ENCODE measurements at places on chromosomes 7 and 10.

- no peak for DNase-seq
Observed at GRCh38 chr7:102836191-102836919, 76.4 kb upstream of the LRRC17 start.

DNA sequence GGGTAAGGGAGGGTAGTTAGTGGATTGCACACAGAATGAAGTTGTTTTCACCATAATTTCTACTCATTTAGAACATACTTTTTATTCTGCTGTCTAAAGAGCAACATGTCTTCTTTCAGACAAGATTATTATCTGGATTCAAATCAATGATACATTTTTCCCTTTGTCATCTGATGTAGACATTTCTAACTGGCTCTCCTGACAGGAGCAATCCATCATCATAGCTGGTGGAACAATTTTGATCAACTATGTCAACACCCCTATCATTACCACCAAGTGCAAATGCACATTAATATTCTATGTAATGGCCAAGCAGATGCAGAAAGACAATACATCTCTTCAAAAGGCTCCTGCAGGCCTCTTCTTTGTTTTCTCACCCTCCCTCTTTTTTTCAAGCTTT, 672.9 kb upstream of the LRRTM3 start:
- no peak for DNase-seq

DNA sequence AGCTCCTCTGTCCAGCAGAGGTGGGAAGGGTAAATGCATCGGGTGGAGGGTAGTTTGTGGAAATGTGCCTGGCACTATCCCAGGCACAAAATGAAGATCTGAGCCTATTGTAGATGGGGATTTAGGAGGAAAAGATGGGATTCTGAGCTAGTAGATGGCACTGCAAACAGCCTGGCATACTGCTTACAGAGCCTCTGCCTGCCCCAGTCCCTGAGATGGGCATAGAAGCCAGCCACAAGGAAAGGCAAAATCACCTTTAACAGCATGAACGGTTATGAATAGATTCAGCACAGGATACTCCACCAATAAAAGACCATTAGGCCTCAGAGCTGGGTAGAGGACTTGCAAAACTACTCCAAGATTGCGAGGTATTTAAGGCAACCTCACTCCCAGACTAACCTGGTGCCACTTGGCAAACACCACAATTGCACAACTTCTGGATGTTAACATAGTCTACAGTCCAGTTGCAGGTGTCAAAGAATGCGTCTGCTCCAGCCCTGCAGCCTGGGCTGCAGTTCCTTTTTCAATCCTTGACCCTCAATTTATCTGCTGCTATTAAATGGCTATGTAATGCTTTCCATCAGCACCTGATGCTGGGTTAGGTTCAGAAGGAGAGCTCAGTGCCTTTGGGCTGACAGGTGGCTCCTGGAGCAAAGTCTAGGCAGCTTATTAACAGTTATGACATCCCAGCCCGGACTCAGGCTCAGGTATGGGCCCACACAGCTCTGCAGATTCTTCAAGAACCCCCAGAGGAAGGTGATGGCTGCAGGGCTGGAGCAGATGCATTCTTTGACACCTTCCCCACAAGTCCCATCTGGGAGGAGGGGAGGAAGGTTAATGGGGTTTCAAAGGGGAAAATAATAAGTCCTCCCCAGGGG, 34.0 kb downstream of the CDHR3 start:
- DNase-seq, result no peak

- no peak for DNase-seq
Observed at GRCh38 chr7:120394595-120394994, 121.6 kb downstream of the KCND2 start.

DNA sequence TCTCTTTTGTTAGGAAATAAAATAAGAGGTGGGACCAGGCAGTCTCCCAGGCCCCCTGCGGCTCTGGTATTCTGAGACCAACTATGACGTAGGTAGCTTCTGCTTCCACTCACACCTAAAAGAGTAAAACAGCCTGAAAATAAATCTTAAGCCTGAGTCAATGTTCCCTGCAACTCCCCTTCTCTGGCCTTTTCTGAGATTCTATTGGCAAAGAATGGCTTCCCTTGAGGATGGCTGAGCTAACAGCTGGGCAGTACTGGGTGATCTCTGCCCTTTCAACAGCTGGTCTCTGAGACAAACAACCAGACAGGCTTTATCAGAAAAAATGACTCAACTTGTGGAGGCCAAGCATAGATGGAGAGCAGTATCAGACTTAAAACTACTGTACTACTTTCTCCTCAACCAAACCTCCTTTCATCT, 58.7 kb downstream of the CREB3L2 start:
- no peak for DNase-seq

- DNase-seq, result peak; percentile 75
Observed at GRCh38 chr10:3781468-3782145, 3.4 kb downstream of the KLF6 start.

DNA sequence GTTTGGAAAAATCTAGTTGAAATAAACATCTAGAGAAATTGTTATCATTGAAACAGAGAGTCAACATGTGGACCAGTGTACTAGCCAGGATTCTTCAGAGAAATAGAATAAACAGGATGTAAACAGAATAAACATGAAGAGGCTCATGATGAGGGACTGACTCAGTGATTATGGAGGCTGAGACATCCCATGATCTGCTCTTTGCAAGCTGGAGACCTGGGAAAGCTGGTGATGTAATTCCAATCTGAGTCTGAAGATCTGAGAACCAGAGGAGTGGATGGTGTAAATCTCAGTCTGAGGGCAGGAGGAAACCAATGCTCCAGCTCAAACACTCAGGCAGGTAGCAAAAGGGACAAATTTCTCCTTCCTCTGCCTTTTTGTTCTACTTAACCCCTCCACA, 62.9 kb upstream of the FAM180A start:
- DNase-seq, result no peak

GRCh38 chr10:110101464-110102144, 93.8 kb downstream of the ADD3 start:
- no peak for DNase-seq

GRCh38 chr7:105910172-105910571, 33.8 kb upstream of the ATXN7L1 start:
- no peak for DNase-seq

DNA sequence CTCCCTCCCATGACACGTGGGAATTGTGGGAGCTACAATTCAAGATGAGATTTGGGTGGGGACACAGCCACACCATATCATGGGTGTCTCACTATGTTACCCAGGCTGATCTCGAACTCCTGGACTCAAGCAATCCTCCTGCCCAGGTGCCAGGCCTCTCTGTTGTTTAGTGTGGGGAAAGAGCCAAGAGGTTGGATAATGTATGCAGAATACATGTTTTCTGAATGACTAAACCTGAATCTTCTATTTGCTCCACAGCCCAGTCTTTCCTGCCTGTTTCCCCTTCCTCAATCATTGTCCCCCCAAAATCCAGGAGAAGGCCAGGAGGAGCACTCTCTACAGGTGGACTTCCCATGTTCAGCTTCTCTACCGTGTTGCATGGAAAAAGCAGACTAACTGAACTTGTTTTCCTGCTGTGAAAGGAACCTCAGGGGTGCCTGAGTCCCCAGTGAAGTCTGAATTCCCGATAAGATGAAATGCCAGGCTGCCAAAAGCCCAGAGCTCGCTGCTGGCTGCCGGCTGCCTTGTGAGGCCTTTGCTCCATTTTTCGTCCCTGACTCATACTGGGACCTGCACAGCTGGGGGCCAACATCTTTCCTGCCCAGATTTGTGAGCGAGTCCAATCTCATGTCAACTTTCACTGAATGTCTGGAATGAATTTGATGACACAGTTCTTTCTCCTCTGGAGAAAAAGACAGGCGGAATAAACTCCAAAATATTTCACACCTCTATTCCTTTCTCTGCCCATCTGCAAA, 588.0 kb downstream of the CALN1 start:
- no peak for DNase-seq

DNA sequence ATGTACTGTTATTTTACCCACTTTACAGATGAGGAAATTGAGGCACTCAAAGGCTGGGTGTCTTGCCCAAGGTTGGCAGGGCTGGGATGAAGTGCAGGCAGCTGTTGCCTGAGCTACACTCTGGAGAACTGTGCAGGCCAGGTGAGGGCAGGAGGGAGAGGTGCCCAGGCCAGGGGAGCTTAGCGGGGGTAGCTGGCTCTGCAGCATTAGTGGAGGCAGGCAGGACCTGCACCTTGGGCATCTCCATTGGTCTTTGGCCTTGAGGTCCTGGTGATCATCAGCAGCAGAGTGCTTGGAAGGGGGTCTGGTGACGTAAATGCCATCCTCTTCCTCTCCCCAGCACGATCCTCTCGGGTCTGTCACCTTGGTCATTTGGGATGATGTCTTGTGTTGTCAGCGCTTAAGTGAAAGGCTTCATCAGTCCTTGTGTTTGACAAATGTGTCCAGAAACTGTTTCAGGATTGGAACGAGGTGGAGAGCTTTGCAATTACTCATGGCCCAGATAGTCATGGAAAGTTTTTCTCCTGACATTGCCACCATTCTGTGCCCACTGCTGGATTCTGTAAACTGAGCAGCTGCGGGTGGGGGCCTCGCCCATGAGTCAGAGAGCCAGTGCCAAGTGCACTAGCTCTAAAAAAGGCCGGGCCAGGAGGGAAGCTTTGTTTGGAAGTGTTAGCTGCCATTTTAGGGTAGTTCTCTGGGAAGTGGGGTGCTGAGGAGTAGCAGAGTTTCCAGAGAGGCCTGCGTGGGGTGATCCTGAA, 47.6 kb downstream of the TSPAN15 start:
- no peak for DNase-seq

GRCh38 chr7:108660465-108660864, 90.8 kb downstream of the DNAJB9 start:
- no peak for DNase-seq

DNA sequence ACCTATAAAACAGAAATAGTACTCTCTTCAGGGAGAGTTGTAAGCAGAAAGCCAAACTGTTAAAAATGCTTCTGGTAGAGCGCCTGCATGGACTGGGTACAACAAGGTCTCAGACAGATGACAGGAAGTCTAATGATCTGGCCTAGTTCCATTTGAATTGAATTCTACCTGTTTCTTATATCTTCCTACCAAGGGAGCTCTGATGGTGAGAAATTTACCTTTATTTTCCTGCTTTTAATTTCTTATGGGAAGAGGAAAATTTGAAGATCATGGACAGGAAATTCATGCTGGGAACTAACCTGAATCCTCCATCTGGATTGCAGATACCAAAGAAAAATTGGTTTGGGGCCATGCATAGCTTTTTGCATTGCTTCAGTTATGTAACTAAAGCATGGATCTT, 63.3 kb downstream of the BMPER start:
- no peak for DNase-seq

- no peak for DNase-seq
Observed at GRCh38 chr10:98778277-98778759, 331.6 kb upstream of the HPS1 start.

DNA sequence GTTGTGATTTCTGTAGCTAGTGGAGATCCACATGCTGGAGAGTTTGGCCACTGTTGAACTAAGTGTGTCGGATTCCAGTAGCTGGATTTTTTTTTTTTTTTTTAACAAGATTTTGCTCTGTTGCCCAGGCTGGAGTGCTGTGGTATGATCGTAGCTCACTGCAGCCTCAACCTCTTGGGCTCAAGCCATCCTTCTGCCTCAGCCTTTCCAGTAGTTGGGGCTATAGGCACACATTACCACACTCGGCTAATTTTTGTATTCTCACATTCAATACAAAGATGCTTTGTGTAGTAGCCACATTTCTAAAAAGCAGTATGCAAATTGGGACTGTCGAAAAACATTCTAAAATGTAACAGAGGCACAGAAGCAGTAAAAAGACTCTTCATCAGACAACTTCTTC, 63.5 kb downstream of the RABGEF1 start:
- no peak for DNase-seq

DNA sequence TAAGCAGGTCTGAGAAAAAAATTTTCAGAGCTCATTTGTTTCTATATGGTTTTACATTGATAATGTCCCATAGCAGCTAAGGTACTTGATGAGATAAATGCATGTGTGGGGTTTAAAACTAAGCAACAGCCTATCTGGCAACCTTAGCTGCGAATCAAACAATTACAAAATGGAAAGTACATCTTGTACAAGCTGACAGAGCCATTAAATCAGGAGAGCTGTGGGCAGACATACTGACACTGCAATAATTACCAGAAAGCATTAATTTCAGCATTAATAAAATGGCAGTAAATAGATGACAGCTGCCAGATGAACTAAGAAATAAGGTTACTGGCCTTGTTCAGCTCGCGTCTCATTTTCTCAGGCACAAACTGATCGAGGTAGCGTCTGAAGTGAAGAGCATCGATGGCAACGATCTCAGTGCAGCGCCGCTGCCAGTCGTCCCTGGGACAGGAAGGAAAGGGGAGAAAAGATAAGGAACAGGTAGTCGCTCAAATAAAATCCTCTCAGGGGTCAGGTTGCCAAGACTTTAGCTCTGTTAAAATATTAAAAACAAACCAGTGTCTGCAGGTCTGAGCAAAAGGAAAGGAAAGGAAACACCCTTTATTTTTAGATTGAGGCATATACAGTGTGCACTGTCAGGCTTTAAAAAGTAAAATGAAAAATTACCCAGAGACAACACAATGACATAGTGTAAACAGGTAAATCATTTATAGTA, 79.7 kb upstream of the OGDHL start:
- DNase-seq, result no peak

DNA sequence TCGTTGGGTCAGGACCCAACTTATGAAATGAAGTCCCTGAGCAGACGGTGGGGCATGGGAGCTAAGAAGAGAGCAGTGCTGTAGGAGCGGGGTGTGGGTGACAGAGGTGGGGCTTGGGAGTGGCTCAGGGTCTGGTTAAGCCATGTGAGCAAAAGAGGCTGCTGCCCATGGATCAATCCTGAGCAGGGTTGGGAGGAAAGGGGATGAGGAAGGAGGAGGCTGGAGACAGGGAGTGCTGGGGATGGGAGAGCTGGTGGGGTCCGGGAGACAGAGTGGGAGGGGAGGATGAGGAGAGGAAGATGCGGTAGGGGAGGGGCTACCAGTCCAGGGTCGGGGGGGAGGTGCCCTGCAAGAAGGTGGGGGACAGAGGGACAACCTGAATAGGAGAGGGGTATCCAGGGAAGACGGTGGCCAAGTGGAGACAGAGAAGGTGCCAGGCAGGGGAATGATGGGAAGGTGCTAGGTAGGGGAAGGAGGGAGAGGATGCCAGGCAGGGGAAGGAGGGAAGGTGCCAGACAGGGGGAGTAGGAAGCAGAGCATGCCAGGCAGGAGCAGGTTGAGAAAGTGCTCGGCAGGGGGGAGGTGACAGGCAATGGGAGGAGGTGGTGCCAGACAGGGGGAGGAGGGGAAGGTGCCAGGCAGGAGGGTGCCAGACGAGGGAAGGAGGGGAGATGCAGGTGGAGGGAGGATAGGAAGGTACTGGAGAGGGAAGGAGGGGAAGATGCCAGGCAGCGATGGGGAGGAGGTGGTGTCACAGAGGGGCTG, 27.5 kb upstream of the SMARCD3 start:
- no peak for DNase-seq

GRCh38 chr7:66778201-66778600, 37.7 kb downstream of the RABGEF1 start:
- no peak for DNase-seq

- DNase-seq, result no peak
Observed at GRCh38 chr7:16130111-16131110, 290.9 kb downstream of the CRPPA start.

DNA sequence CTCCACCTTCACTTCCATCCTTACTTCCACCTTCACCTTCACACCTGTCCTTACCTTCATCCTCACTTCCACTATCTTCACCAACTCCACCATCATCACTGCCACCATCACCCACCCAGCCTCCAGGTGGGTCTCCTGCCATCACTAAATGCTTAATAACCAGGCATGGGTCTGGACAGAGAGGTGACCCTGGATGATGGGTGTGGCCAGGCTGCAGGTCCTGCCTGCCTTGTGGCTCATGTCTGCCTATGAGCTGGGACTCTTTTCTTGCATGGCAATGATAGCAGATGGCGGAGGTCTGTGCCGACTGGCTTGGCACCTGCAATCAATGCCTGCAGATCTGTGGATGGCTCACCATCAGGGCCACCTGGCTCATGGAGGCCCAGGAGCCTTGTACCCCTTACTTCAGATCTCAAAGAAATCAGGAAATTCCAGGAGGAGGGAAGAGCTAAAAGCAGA, 60.1 kb upstream of the ELN start:
- DNase-seq, result no peak
